Mesenteric fat pad (tissue), 1 donor: ENCODE measurements at places on chromosomes 6 and 20. TPM values are rescaled to one million over a fixed set of nuclear protein-coding genes. Genes with fewer than 3 reads are reported as not detected.

DNA sequence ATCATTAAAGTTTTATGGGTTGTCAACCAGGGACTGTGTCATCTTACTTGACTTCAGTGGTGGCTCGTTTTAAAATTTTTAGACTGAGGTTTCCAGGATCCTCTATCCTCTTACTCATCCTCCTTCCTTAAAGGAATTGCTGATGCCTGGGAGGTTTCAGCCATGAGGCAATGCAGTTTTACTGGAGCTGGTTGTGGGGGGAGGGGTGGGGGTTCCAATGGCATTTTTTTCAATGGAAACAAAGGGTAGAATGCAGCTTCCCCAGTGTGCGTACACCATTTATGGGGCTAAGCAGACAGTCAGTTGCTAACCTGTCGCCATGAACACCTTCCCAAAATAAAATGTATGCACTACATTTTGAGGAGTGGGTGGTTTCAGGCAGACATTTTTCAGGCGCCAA lies 88.0 kb downstream of the METTL24 start:
- DNase-seq = no peak

DNA sequence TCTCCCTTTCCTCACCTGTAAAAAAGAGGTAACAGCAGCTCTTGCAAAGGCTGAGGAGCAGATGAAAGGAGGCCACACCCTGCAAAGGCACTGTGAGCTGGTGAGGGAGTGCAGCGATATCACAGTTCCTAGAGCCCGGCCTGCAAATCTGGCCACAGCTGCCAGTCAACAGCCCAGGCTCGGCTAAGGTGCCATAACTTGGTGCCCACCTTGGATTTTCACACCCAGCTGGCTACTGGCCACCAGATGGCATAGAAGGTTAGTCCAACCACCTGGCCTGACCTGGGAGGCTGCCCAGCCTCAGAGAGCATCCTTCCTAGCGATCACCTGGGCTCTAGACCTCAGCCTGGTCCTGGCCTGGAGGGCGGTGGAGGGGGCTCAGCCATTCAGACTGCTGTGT lies 46.8 kb downstream of the KCNB1 start:
- no peak for DNase-seq

- no peak for DNase-seq
Observed at GRCh38 chr6:77535172-77535571, 71.9 kb upstream of the HTR1B start.

- no peak for DNase-seq
Observed at GRCh38 chr20:61497029-61497627, 245.1 kb downstream of the CDH4 start.

Gene EDN1
- total RNA-seq = 7.5 TPM

GRCh38 chr20:62644802-62645496 lies 2.6 kb downstream of the SLCO4A1 start:
- DNase-seq = no peak

Gene PACSIN1
- total RNA-seq = not detected

Gene HLA-C
- total RNA-seq = 425 TPM

DNA sequence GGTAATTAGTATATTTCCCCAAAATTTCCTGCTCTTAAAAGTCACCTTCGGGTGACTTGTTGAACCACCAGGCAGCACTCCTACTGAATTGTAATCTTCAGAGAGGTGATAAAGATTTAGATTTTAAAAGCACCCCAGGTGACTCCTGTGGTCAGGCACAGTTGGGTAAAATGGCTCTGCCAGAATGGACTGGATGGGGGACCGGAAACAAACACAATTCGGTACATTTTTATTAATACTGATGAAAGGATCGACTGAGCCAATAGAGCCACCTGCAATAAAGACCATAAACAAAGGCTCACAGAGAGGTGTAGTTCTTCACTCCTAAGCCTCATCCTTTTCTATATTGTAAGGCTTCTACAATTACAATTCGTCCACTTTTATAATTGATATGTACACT lies 19.6 kb upstream of the FAM83C start:
- DNase-seq = no peak

Gene HLA-G
- not detected for total RNA-seq

Gene COL20A1
- not detected for total RNA-seq

DNA sequence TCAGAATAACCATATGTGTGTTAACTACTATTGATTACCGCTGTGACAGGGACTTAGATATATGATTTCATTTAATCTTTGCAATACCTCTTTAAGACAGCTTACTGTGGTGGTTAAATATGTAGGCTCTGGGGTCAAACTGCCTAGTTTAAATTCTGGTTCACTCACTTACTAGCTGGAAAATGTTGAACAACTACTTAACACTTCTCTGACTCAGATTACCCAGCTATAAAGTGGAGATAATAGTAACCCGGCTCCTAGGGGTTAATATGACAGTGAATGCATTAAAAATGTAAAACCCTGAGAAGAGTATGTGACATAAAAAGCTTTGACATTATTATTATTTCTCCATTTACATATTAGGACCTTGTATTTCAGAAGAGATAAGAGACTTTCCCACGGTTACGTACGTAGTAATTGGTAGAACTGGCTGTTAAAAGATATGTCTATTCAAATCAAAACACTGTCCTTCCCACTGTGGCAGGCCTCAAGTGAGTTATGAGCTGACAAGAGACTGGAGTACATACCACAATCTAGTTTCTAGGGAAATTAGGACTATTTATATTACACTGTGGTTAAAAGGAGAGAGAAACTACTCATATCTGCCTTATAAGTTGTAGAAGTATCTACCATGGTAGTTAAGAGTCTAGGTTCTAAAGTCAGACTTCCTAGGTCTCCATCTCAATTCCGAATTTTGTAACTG lies 4.4 kb upstream of the PLCB1 start:
- no peak for DNase-seq

Gene SIRPB2
- 25.5 TPM for total RNA-seq

GRCh38 chr20:55090286-55090685 lies 614.9 kb downstream of the DOK5 start:
- DNase-seq = no peak

Gene LGSN
- total RNA-seq = not detected

DNA sequence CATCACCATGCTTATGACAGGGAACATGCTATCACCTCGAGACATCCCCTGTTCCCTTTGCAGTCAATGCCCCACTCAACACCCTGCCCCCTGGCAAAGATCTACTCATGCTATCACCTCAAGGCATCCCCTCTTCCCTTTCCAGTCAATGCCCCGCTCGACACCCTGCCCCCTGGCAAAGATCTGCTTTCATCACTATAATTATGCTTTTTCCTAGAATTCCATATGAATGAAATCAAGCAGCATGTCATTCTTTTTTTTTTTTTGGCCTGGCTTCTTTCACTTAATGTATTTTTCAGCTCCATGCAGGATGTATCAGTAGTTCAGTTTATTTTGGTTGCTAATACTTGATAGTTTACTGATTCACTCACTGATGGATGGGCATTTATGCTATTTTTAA lies 554.9 kb downstream of the CDH26 start:
- DNase-seq = no peak

Gene DUSP15
- total RNA-seq = 0.77 TPM

Gene PIGU
- 11.7 TPM for total RNA-seq

GRCh38 chr20:5734602-5735001 lies 15.6 kb upstream of the SHLD1 start:
- DNase-seq = no peak

DNA sequence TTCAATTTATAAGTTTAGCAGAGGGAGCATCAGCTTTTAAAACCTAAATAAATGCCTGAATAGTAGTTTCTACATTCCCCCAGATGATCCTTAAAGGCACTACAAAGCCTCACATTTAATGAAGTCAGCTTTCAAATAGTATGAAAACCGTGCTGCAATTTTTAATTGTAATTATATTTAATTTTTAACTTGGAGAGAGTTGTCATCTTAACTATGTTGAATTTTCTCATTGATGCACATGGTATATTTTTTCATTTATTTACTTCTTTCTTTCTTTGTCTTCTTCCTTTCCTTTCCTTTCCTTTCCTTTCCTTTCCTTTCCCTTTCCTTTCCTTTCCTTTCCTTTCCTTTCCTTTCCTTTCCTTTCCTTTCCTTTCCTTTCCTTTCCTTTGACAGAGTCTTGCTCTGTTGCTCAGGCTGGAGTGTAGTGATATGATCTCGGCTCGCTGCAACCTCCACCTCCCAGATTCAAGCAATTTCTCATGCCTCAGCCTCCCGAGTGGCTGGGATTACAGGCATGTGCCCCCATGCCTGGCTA lies 7.7 kb upstream of the SF3B5 start:
- no peak for DNase-seq

Gene SIRPB1
- total RNA-seq = 7.6 TPM

DNA sequence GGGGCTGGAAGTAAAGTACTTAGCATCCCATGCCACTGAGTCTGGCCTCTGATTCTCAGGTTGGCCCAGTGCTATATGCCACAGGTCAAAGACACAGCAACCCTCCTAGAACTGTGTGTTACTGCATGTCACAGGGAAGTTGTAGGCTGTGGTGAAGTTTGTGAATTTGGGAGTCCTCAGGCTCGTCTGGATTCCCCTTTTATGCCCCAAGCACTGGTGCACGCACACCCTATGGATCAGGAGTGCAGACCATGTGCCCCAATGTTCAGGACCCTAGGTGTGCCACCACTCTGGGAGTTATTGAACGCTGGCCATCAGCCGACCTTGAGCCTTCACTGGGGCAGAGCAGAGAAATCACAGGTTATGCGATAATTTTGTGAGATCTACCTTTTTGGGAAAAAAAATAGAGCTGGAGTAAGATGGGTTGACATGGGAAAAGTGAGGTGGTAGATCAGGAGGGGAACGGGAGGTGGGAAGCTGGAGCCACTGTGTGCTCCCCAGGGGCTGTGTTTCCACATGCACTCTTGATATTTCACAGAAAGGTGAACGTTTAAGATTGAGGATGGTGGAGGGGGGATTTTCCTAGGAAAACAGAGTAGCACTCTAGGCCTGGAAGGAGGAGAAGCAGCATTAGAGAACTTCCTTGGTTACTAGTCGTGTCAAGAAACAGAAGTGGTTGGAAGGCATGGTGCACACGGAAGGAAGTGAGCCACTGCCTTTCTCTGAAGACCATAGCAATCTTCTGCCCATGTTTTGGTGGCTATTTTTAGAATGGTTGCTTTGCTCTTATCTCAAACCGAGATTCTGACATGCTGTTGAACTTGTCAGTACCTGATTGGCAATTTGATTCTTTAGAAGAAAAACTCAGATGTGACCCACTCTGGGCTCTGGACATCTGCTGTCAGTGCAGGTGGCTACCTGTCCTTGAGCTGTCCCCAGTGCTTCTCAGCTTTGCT lies 44.1 kb downstream of the DUSP22 start:
- DNase-seq = no peak

Gene ADGRF5
- total RNA-seq = 71.1 TPM

- no peak for DNase-seq
Observed at GRCh38 chr6:161850562-161850961, 576.7 kb upstream of the AGPAT4 start.

DNA sequence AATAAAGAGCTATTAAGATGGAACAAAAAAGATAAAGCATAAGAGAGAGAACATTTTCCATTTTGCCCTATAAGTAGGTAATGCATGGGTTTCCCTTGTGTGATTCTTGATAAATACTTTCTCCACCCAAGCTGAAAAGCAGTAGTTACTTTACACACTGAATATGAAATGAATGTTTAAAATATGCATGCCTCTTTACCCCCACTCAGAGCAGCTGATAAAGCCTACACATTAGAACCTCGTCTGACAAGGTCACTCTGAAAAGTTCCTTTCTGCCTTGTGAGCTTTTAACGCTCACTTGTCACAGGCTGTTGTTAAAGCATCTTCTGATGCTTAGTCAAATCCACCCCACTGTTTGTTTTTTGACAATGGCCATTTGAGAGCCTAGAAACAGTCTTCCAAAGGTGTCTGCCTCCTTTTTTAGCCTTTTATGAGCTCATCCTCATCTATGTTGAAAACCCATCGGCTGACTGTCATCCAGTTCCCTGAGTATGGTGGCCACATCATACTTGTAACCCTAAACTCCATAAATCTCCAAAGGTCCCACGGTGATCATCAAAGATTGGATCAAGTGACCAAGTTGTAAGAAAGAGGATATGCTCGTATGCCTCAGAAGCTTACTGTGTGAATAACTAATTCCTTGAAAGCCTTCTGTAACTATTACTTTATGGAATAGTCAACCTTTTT lies 102.8 kb downstream of the ATXN1 start:
- no peak for DNase-seq

DNA sequence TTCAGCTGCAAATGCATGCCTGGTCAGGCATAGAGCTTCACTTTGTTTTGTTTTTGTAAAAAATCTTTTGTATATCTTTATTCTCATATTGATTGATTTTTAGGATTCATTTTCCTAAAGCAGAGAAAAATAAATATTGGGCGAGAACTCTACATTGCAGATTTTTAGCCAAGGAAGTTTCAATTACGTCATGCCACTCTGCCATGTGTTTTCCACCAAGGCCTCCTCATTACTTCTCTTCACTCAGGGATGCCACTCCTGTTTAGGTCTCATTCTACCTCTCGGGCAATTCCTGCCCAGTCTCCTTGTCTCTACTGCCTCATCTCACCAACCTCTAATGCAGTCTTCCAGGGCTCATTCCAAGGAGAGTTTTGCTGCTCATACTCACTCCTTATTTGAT lies 497.3 kb upstream of the SPTLC3 start:
- no peak for DNase-seq

Gene OLIG3
- total RNA-seq = not detected

- DNase-seq = no peak
Observed at GRCh38 chr6:33064723-33065122, 8.7 kb downstream of the HLA-DPA1 start.

- no peak for DNase-seq
Observed at GRCh38 chr6:82882363-82883023, 183.1 kb downstream of the UBE3D start.
